Activated T-helper 1 cell treated with Interleukin-2 at 50 U/mL for 16 hours (primary cell): ENCODE measurements at places on chromosomes 7 and 10.

- DNase-seq: no peak
These were observed 87.2 kb upstream of the ELMO1 start for GRCh38 chr7:37535841-37536240.

DNA sequence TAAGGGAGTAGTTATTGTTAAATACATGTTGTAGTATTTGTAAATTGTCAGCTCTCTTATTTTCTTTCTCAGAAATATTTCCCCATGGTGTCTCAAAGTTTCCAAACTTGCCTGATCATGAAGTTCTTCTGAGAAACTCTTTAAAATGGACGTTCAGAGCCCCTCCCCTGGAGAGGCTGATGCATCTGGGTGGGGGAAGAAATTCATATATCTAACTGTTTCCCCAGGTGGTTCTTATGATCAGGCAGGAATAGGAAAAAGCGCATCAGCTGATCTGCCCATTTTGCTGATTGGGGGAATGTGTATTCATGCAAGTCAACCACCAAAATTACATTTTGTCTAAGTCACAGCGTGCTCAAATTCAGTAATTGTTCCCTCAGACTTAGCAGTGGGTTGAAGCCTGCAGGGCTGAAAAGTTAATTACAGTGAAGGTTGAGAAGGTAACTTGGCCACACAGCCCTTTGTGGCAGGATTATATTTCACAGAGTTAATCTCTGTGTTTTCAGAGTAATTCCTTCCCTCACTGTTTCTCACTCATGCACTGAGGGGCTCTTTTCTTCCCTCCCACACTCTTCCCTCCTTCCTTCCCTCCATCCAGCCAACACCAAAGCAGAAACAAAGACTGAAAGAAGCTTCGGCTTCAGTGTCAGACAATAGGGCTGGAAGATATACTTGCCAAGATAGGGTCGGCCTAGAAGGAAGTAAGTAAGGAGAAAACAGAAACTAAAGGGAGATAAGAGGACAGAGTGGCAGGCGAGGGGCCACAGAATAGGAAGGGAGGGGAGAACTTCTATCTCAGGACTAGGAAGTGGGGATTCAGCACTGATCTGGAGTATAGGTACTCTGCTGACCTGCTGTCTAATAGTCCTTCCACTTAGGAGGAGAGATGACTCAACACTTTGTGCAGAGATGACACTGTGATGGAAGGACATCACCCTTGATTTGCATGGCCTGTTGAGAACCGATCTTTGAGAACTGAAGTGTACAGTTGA, 50.5 kb upstream of the STARD3NL start:
- DNase-seq: no peak

GRCh38 chr7:113118074-113118959, at the start of gene SMIM30:
SMIM30 (minus strand) TSS chr7:113118554; CDS start chr7:113117578, 976 bp downstream.
- peak; percentile 77 for DNase-seq

DNA sequence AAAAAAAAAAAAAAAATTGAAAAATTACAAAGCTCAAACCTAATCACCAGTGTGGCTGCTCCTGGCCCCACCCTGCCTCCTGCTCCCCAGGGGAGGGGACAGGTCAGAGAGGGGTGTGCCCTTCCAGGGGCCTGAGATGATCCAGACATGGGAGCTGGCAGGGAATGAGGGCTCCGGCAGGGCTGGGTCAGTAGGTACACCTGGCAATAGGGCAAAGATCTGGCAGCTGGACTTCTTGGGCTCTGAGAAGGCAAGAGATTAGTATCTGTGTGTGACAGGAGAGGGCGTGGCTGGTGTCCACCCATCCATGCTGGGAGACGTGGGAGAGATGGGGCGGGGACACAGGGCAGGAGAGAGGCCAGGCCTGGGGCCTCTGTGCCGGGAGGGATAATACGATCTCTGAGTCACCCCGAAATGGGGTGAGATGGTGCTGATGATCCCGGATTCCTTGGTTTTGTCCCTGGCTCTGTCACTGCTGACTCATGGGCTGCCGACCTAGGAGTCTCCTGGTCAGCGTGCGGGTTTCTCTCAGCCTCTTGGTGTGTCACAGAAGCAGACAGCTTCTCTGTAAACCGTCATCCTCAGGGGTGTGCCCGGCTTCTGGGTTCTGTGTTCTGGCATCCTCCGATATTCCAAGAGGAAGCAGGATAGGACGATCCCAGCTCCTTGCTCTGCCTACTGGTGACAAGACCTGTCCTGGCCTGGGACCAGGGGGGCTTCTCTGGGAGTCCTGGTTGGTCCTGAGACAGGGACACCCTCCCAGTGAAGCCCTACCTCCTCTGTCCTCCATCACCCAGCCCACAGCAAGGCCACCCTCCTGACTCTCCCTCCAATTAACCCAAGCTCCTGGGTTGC, 8.2 kb upstream of the CLDN4 start:
- DNase-seq: no peak

DNA sequence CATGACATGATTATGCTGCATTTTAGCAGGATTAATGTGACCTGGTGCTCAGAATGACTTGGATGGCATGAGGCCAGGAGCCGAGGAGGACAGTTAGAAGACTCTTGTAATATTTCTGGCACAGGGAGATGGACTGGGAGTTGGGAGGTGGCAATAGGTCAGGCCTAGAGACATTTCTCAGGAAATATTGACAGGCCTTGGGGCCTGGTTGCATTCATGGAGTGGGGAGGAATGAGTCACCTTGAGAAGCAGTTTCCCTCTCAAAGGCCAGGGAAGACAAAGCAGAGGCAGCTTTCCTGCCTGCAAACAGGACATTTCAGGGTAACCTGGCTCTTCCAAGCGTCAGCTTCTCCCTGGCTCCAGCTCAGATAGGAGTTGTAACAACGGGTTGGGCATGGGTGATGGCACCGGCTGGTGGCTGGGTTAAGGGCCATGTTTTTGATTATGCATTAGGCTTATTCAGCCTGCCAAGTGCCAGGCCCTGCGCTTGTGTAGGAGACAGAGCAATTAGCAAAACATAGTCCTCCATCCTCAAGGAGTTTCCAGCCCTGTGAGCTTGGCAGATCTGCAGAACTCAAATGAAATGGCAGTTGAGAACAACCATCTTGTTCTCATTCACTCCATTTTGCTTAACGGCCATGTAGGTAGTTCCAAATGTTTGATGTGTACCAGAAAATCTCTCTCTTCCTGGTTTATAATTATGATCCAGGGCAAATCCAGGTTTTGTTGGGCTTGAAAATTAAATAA, 38.2 kb downstream of the HK1 start:
- no peak for DNase-seq

DNA sequence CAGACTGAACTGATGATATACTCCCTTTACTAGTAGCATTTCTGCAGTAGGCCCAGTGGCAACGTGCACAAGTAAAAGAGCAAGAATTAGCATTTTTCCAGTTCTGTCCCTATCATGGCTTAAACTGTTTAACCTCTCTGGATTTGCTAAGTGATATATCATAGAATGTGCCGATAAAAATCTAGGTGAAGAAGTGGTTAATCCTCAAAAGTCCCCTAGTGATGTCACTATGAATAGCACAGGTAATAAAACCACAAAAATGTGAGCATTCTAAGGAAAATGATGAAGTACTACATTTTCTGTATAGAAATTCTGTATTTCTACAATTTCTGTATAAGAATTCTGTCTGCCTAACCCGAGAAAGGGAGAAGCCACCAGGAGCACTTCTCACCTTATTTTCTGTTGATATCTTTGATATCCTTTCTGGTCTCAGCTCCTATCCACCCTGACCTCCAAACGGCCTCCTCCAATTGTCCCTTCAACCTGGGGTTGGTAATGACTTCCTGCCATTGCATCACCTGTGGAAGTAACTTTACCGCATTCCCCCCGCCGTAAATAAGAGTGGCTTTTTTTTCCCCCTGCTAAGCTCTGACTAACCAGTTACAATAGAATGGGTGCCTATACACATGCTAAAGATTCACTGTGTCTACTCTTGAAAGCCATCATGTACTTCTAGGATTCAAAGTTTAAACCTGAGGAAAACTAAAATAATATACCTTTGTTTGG, 155.9 kb upstream of the ASAH2 start:
- no peak for DNase-seq

GRCh38 chr7:151039850-151040548, 8.3 kb upstream of the ASIC3 start:
- DNase-seq: no peak

DNA sequence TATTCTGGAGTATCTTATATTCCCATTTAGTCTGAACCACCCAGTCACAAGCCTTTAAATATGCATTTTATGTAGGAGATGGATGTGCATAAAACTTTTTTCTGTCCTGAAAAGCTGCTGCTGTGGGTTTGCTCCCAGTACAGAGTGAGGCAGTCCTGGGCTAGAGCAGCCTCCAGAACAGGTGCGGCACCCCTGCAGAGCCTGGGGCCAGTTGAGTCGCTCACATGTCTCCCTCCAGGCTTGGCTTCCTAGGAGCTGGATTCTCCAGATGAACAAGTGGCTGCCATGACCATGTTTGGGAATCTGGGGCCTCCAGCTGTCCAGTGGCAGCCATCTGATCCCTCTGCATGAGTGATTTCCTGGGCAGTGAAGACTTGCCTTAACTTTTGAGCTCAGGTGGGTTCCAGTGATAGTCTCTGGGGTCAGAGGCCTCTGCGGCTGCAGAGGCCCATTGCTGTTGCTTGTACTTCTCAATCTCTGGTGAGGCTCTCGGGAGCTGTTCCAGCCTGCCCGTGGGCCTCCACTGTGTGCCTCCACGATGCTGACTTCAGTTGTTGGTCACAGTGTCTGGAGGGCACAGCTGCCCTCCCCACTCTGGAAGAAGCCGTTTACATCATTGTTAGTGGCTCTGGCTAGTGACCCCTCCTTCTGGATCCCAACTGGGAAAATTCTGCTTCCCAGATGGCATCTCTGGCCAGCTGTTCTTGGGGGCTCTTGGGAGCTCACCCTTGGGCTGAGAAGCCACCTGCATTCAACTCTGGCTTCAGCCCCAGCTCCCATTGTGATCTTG, 120.4 kb downstream of the EMX2 start:
- DNase-seq: no peak
